ENCODE measurements at places on chromosomes 3 and 15.

- no peak for DNase-seq
Observed at GRCh38 chr3:124276133-124276532, 284.2 kb upstream of the ROPN1 start.

DNA sequence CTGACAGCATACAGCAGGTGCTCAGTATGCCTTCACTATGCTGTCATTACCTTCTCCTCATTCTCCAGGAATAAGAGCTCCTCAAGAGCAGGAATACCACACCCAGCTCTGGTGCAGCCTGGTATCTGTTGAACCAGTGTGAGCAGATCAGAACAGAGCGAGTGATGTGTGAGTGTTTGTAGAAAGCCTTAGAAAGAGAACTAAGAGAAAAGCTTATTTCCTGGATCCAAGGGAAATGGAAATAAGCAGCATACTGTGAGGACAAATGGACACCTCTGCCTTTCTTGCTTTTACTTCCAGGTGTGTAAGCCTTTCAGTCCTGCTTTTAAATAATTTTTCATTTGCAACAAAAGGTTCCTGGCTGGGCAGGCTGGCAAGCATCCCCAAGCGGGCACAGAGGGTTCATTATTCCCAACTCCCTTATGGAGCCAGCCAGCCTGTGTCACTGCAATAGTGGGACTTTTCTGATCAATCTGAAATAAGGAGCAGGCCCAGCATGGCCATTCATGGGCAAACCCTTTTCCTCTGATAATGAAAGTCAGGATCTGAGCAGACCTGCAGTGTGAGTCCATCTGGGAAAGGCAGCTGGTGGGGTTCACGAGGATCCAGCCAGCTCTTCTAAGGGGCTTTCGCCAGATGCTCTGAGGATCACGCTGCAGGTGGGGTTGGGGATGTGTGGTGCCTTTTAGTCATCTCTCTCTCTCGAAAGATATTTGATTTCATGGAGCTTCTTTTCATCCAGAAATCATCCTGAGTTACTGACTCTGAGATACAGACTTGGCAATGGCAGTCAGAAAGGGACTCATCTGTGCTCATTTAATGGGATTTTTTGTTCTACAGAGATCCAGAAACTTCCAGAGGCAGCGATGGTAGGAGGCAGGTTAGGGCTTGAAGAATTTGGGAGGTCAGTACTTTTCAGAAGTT, 594.9 kb upstream of the CFAP20DC start:
- DNase-seq, result no peak

DNA sequence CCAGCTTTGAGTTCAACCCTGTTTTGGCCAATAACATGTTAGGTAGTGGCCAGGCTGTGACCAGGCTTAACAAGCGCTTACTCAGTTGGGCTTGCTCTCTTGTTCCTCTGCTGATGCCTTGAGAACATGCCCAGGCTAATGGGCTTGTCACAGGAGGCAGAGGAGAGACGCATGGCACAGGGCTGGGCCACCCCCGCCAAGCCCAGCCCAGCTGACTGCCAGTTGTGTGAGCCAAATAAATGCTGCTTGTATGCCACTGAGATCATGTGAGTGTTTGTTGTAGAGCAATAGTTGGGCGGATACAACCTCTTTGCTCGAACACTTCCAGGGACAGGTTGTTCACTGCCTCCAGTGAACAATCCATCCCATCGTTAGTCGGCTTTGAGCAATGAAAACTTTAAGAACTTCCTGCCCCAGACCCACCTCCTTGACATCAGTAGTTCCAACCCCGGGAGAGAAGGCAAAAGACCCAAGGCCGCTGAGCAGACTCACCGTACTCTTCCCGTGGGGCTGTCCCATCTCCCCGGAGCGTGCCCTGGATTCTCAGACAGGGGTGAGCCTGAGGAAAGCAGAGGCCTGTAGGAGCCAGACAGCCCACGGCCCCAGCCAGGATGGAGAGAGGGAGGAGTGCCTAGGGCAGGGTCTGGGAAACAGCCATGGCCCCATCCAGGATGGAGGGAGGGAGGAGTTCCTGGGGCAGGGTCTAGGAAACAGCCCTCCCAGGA, 4.1 kb downstream of the PLA2G4F start:
- no peak for DNase-seq

- DNase-seq, result no peak
Observed at GRCh38 chr15:94231723-94232468, 535 bp downstream of the MCTP2 start.

DNA sequence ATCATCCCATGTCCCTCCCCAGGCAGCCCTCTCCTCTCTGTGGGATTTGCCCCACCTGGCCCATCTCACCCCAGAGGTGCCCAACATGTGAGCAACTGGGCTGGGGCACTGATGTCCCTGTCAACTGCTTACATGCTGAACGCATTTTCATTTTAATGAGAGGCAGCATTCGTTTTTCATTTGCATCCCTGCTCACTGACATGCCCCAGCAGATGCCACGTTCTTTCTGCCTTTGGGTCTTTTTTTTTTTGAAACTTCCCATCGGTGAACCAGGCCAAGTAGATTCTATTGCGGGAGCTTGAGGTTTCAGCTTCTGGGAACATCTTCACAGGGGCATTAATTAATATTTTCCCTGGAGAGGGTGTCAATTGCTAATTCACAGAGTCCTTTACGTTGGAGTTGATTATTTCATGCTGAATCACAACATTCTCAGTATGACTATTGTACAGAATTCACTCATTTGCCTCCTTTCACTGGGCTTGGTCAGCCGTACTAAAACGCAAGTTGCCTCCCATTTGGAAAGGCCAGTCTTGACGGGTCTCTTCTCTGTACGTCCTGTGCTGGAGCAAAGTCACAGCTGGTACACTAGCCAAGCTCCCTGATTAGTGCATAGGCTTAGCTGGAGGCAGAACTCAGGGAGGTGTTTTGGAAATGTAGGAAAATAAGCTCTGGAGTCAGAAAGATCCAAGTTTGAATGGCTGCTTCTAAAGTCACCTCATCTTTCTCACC, 69.8 kb downstream of the CHRNA7 start:
- no peak for DNase-seq
